Lower leg skin (tissue), 4 donors: ENCODE measurements at places on chromosomes 4 and X. TPM values are rescaled to one million over a fixed set of nuclear protein-coding genes. Genes with fewer than 3 reads are reported as not detected.

- DNase-seq: no peak
Measured at GRCh38 chr4:160510928-160511327, 1408.0 kb downstream of the RAPGEF2 start.

- DNase-seq: no peak
Measured at GRCh38 chrX:104695593-104695992, 129.6 kb downstream of the IL1RAPL2 start.

Gene HGFAC
- 0.38 TPM for total RNA-seq

Gene REELD1
- total RNA-seq: not detected

Gene SPANXN4
- not detected for total RNA-seq

- DNase-seq: no peak
Measured at GRCh38 chr4:48022192-48022799, 5.7 kb downstream of the NIPAL1 start.

DNA sequence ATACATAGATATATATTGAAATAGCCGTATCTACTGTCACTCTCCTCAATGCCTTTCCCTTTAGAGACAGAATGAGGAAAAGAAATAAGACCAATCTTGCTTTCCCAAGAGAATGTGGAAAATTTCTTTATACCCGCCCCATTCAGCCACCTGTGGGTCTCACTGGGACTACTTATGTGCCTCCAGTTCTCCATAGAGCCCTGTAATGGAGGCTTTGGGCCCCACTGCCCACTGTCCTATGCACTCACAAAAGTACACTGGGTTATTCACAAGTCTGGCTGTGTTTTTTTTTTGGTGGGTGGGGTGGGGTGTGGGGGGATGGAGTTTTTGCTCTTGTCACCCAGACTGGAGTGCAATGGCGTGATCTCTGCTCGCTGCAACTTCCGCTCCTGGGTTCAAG lies 70.4 kb upstream of the ELOVL6 start:
- no peak for DNase-seq

Gene MGAT4D
- not detected for total RNA-seq

Gene NUP62CL
- 1.6 TPM for total RNA-seq

DNA sequence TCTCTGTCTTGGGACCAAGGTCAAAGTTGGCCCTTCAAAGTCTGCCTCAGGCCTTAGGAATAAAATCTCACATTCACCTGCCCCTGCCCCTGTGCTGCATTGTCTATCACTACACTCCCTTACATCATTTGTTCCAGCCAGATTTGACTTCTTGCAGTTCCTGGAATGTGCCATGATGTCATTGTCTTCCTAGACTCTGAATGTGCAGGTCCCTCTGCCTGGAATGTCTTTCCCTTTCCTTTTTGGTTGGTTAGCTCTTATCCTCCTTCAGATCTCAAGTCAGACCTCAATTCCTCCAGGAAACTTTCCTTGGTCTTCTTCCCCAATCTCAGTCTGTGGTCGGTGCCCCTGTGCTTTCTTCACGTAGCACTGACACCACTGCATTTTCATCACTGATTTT lies 67.7 kb upstream of the EFNB1 start:
- DNase-seq: no peak

Gene FOXR2
- not detected for total RNA-seq

- no peak for DNase-seq
Measured at GRCh38 chr4:52298444-52298843, 247.3 kb downstream of the SPATA18 start.

DNA sequence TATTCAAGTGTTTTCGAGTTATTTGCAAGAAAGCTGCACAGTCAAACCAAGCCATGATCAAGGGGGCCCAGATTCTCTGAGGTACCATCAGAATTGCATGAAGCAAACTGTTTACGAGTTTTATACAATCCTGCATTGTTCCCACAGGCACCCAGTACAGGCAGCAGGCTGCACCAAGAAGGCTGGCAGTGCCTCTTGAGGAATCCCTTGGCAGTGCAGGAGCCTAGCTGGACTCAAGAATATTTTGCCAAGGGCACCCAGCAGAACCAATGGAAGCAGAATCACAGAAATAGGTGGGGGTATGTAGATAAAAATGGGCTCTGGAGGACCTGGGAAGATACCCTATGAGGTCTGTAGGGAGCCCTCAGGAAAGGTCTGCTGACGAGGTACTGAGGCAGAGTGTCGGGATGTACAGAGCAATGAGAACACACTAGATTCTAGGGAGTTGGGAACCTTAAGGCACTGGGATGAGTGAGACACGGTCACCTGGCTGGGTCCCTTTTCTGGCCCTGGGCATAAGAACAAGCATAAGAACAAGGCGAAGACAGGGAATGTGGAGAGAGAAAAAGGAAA lies 2.5 kb upstream of the PLP1 start:
- DNase-seq: no peak

GRCh38 chr4:76822303-76822702 lies 75.6 kb downstream of the SOWAHB start:
- DNase-seq: no peak

Gene CHST7
- 11.5 TPM for total RNA-seq

DNA sequence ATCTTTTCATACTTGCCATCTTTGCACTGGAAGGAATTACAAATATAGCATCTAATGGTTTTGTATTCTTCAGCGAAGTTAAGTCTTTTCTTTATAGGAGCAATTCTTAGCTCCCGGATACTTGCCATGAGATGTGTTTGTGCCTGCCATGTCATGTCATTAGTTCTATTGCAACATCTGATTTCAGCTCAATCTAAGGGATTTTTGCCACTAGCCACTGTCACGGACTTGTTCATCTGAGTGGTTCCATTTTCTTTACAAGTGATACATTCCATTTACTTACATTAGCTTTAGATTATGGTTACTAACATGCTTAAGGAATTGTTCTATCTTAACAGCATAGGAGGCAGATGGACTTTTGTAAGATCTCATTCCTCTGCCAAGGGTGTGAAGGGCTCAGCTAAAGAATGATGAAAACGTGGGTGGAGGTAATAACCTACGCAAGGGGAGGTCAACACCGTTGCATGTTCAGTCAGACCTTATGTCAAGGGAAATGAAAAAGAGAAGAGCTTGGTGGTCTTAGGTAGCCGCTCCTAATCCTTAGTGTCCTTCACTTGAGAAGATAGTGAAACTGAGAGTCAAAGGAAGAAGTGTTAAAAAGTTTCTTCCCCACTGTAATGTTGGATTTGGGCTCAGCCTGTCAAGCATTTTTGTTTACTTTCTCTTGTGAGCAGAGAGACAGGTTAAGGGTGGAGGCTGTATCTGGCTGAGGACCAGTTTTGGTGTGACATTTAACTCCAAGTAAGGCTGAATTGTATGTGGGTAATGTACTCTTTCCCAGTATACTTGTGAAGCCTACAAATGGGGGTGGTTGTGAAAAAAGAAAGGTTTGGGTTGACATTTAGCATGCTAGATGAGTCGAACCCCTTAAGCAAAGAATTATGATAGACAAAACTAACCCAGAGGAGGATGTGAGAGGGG lies 3.6 kb upstream of the KLHL2 start:
- no peak for DNase-seq

Gene SFRP2
- 2.9 TPM for total RNA-seq

Gene C4orf50
- not detected for total RNA-seq

DNA sequence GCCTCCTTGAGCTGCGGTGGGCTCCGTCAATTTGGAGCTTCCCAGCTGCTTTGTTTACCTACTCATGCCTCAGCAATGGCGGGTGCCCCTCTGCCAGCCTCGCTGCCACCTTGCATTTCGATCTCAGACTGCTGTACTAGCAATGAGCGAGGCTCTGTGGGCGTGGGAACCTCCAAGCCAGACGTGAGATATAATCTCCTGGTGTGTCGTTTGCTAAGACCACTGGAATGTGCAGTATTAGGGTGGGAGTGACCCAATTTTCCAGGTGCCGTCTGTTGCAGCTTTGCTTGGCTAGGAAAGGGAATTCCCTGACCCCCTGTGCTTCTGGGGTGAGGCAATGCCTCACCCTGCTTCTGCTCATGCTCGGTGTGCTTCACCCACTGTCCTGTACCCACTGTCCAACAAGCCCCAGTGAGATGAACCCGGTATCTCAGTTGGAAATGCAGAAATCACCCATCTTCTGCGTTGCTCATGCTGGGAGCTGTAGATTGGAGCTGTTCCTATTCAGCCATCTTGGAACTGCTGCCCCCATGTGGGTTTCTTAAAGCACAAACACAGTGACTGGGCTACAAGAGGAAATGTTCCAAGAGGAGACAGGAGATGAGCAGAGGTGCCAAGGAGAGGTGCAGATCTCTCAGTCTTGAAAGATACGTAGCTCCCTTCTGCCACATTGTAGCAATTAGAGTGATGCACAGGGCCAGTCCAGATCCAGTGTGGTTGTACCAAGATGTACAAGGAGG lies 193.0 kb upstream of the IGFBP7 start:
- DNase-seq: no peak

DNA sequence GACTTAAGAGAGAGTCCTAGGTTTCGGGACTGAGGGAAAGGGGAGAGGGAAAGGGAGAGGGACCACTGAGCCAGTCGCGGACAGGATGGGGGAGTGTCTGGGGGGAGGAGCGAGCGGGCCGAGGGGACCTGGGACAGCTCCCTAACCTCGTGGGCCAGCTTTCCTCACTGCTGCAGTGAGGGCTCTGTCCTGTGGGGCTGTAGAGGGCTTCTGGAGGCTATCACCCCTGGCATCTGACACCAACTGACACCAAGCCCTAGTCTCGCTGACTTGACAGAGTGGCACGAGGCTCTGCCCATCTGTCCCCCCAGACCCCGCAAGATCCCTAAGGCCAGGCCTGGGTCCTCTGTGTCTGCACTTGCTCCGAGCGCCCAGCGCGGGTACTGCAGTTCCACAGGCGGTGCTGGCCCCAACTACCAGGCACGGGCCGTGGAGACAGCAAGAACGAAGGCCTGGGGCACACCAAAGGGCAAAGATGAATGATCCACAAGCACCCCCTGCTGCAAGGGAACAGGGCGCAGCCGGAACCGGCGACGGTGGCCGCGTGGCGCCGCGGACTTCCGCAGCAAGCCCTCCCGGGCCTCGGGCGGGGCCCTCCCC lies 465 bp downstream of the HAUS7 start:
- DNase-seq: no peak

GRCh38 chrX:53288189-53288588 lies 6.8 kb upstream of the IQSEC2 start:
- no peak for DNase-seq

- no peak for DNase-seq
Measured at GRCh38 chr4:188109157-188109755, at the start of gene TRIML2. Gene TRIML2, minus strand, starts transcription at chr4:188109603. Its CDS starts 4,235 bp downstream, at chr4:188105368.

Gene GAGE12D
- not detected for total RNA-seq

- no peak for DNase-seq
Measured at GRCh38 chrX:141405486-141405852, 163.2 kb upstream of the SPANXC start.

DNA sequence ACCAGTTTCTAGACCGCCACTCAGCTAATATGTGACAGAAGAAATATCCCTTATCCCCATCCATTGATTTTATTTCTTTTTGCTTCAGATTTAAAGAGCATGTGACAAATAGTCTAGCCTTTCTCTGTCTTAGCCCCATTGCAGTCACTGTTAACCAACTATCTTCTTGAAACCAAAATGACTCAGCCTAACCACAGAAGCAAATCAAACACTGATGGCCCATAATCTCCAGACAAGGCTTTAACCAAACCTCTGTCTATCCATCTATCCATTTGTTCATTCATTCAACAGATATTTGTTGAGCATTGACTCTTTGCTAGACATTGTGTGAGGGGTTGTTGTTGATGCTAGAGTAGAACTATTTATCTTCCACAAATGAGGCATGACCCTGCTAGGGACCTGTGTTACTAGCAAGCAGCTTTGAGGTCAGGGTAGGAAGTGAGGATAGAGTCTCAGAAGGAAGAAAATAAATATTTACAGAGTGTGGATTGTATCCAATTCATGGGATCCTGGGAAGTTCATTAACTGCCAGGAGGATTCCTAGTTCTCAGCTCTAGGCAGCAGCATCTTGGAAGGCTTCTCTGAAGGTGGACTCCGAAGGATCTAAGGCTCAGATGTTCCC lies 22.5 kb downstream of the HNRNPH2 start:
- no peak for DNase-seq

DNA sequence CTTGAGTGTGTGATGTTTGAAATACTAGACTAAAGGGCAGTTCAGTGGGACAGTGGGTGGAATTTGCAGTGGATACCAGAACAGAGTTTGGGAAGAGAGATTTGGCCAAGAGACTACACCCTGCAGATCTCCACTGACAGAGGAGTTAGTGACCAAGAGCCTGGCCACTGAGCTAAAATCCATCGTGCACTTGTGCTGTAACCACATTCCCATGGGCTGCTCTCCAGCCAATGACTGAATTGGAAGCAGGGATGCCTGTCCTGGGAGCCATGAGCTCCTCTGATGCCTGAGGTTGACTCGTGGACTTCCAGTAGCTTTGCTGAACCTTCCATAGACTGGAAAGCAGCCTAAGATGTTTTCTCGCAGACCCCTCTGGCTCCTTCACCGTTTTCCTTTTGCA lies 296.1 kb downstream of the TRIML1 start:
- DNase-seq: no peak

DNA sequence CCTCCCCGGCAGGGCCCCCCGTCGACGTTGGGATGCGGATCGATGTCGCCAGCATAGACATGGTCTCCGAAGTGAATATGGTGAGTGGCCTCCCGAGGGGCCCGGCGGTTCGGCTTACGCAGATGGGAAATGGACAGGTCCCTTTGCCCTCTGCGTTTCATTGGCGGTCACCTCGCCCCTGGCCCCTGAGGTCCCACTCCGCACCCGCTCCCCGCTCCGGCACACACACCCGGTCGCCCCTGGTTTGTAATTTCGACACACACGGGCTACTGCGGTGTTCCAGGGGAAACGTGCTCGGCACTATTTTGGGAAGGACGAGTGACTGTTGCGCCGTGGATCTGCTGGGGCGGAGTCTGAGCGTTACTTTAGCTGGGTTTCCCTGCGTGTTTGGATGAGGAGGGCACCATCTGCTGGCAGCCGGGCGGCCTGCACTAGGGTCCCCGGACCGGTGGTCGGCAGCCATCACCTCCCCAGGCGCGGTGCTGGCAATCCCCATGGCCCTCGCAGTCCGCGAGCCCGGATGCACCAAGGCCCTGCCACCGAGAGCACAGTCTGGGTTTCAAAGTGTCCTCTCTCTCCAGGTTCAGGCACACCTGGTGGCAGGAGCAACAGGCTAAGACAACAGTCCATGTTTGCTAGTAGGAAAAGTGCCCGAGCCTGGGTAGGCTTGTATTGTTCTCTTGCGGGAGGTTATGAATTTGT lies 1.2 kb downstream of the GABRB1 start:
- DNase-seq: peak; percentile 84

Gene FGD1
- 6.7 TPM for total RNA-seq

DNA sequence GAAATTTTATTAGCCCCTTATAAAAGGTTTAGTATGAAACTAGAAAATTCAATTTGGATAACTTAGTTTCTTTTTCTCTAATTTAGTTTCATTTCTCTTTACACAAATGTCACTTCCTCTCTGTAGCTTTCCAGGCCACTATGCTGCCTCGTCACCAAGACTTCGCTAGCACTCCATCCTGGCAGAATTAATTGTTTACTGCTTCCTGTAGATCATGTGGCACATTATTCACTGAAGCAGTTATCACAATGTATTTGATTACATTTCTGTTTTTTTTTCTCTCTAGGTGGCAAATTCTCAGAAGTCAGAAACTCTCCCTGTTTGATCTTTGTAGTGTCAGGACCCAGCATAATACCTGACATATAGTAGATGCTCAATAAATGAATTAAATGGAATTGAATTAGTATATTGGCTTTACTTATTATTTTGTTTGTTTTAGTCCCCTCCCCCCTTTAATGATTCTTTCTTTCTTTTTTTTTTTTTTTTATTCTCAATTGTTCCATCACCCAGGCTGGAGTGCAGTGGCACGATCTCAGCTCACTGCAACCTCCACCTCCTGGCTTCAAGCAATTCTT lies 9.3 kb upstream of the SAT1 start:
- no peak for DNase-seq

Gene KLB
- total RNA-seq: 0.38 TPM

GRCh38 chr4:2442175-2442993 lies 23.6 kb downstream of the CFAP99 start:
- no peak for DNase-seq
